ENCODE measurements at places on chromosomes 4 and X.

- DNase-seq = no peak
Measured at GRCh38 chr4:38109896-38110295, 149.7 kb downstream of the PTTG2 start.

GRCh38 chr4:152806501-152807125 lies 26.9 kb downstream of the ARFIP1 start:
- DNase-seq = no peak

GRCh38 chr4:87166296-87166854 lies 54.0 kb downstream of the KLHL8 start:
- DNase-seq = no peak

- no peak for DNase-seq
Measured at GRCh38 chr4:31877429-31877828, 1157.3 kb downstream of the PCDH7 start.

GRCh38 chrX:17579026-17579425 lies 158.3 kb upstream of the SCML1 start:
- no peak for DNase-seq

DNA sequence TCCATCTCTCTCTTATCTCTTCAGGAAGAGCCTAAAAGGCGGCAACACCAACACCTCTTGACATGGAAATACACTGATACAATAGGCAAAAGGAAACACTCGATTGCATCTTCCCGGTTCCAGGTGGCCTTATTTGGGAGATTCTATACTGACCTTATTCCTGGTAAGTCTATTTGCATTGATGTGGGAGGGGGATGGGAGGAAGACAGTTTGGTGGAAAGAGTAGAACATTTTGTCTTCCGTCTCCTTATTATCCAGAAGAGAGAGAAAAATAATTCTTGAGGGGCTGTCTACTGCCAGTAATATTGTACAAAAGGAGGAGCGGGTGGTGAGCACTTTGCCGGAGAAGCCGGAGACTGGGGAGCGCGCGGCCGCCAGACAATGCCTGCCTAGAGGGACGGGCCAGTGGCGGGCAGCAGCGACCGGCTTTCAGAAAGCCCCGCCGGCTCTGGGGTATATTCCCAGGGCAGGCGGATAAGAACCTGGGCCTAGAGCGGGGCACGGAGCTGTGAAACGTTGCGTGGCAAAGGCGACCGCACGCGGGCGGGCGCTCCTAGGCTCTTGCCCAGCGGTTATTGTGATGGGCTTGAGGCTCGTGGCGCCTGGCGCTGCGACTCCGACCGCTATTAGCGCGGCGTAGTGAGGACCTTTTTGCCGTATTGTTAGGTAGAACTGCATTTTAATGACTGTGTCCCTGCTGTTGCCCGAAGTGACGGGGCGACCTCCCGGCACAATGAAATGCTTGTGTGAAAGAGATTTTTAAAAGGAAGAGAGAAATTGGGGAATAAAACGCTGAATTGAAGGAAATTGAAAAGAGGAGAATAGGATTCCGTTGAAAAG lies 518 bp downstream of the PRDM8 start:
- DNase-seq = no peak

DNA sequence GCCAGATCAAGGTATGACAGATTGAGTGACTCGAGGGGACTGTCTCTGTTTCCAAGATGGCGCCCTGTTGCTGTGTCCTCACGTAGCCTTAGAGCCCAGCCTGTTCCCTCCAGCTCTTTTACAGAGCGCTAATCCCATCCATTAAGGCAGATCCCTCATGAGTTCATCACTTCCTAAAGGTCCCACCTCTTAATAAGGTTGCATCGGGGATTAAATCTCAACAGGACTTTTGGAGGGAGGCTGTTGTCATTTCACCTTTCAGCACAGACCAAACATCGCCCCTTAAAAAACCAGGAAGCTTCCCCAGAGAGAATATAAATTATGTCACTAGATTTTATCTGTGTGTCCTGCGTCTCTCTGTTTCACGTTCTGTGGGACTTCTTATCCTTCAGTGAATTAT lies 32.6 kb upstream of the DHRSX start:
- no peak for DNase-seq

GRCh38 chr4:16686195-16686594 lies 212.2 kb downstream of the LDB2 start:
- no peak for DNase-seq

DNA sequence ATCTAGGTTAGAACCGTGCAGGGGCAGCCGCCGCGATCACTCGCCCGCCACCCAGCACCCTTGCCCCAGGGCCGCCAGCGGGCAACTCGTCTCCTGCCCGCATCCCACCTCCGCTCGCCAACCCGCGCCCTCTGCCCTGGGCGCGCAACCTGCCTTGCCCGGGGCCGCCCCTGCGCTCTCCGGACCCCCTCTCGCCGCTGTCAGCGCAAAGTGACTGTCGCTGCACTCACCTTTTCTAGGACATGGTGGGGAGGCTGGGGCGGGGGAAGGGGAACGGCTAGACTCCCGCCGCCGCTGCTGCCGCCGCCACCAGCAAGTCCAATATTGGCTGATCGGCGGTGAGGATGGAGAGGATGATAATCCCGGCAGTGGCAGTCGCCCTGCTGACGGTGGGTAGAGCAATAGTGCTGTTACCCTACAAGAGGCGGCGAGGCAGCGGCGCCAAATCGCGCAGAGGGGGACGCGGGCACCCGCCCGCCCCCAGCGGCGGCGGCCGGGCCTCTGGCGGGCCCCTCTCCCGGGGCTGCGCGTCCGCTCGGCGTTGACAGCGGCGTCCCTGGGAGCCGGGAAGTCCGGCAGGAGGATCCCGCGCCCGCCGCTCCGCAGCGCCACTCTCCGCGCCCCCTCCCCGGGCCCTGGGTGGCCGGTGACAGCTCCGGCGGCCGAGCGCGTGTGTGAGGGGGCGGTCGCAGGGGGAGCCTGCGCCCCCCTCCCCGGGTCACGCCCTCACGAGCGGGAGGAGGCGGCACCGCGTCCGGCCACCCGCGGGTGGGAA lies 2.3 kb upstream of the NR3C2 start:
- no peak for DNase-seq
